ENCODE measurements at places on chromosomes 1 and 21.
A peak's percentile ranks its signal among the peaks of the same experiment; 100 is the strongest.

DNA sequence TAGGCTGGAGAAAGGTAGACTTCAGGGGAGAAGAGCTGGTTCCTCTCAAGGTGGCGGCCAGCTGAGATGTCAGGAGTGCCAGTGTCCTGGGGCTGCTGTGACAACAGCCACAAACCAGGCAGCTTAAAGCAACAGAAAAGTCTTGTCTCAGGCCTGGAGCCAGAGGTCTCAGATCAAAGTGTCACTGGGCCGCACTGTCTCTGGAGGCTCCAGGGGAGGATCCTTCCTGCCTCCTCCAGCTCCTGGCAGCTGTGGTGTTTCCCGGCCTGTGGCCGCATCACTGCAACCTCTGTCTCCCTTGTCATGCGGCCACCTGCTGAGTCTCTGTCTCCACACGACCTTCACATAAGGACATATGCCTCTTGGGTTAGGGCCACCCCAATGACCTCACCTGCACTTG lies 24.4 kb upstream of the TSPEAR start:
- DNase-seq = no peak

- no peak for DNase-seq
Measured at GRCh38 chr1:193070942-193071341, 11.5 kb downstream of the RO60 start.

DNA sequence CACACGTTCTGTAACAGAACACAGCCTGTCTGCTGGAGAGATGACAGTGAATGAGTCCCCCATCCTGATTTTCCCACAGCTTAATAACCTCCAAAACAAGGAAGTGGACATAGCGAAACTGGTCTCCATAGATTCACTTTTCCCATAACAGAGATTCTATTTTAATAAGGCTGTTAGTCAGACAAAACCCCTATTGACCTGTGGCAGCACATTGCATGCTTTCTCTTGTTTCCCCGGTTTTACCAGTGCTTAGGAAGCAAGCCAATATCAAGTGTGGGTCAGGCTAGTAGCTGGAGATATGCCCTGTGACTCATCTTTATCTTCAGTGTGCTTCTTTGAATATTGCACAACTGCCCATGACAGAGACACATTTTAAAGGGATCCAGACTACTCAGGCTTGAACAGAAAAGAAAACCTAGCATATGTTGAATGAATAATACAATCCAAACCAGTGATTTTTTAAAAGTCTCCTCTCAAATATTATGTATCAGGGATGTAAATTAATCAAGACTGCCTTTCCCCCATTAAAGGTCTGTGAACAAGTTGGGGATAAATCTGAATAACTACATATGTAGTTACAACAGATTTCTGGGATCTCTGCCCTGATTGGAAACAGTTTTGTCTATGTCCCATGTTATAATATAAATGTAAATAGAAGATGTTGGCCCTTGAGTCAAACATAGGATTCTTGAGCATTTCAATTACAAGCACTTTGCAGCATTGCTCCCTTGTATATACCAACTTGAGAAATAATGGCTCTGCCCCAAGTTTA lies 11.9 kb upstream of the CLDN8 start:
- DNase-seq = no peak

DNA sequence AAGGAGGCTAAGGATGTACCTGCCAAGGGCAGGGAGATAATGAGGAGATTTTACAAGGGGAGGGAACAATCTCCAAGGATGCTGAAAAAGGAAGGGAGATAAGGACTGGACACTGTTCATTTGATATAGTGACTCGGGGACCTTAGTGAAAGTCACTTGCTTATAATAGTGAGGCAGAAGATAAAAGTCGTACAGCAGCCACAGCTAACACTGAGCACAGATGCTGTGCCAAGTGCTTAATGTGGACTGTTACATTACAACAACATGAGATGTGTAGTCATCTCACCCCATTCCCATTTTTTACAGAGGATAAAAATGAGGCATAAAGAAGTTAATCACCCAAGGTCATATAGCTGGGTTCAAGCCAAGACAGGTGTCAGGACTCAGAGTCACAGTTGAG lies 181.9 kb downstream of the FGGY start:
- no peak for DNase-seq

- no peak for DNase-seq
Measured at GRCh38 chr1:61925591-61926298, 183.5 kb downstream of the PATJ start.

DNA sequence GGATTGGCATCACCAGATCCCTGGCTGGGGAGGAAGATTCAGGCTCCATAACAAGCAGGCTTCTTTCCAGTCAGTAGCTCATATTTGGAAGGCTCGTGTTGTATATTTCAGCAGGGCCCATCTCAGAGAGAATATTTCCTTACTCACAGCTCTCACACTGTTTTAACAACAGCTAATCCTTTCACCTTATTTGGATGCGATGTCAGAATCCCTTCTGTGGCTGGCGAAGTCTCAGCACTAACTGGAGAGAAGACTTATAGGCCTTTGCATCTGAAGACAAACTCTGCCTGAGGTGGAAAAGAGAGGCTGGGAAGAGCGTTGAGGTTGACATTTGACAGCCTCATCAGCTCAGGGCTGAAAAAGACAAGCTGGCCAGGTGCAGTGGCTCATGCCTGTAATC lies 47.2 kb upstream of the CAPZB start:
- no peak for DNase-seq

DNA sequence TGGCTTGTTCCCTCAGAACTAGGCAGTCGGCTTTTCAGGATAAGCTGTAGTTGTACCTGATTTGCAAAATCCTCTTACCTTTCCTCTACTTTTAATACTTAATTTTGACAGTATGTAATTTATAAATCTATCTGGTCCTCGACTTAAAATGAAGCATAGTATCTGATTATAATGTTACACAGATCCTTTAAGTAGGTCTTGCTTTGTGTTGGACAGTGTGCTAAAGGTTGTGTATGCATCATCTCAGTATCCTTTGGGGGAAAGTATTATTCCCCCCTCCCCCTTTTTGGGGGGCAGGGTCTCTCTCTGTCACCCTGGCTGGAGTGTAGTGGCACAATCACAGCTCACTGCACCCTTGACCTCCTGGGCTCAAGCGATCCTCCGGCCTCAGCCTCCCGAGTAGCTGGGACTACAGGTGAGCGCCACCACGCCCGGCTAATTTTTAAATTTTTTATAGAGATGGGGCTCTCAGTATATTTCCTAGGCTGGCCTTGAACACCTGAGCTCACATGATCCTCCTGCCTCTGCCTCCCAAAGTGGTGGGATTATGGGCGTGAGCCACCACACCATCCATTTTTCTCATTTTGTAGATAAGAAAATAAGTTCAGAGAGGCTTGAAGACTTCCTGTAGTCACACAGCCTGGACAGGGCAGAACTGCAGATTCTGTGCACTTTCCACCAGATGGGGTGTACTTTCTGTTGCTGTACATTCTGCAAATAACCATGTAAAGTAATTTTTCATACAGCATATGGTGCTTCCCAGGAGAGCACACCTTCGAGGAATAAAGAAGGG lies 791 bp upstream of the STX6 start:
- DNase-seq = no peak

DNA sequence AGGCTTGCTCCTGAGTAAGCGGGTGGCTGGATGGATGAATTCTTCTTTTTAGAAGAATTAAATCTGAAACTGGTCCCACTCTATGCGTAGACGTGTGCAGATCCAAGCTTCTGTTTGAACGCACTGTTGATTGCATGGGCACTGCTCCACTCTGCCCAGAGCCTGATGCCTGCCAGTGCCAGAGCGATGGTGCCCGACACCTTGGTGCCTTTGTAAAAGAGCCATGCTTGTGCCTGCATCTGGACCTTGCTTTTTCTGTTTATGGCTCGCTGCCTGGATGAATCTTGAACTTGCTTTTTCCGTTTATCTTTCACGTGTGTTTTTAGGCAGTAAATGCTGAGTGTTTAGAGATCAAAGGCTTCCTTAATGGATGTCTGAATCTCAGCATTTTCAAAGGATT lies 15.0 kb upstream of the PWP2 start:
- no peak for DNase-seq

DNA sequence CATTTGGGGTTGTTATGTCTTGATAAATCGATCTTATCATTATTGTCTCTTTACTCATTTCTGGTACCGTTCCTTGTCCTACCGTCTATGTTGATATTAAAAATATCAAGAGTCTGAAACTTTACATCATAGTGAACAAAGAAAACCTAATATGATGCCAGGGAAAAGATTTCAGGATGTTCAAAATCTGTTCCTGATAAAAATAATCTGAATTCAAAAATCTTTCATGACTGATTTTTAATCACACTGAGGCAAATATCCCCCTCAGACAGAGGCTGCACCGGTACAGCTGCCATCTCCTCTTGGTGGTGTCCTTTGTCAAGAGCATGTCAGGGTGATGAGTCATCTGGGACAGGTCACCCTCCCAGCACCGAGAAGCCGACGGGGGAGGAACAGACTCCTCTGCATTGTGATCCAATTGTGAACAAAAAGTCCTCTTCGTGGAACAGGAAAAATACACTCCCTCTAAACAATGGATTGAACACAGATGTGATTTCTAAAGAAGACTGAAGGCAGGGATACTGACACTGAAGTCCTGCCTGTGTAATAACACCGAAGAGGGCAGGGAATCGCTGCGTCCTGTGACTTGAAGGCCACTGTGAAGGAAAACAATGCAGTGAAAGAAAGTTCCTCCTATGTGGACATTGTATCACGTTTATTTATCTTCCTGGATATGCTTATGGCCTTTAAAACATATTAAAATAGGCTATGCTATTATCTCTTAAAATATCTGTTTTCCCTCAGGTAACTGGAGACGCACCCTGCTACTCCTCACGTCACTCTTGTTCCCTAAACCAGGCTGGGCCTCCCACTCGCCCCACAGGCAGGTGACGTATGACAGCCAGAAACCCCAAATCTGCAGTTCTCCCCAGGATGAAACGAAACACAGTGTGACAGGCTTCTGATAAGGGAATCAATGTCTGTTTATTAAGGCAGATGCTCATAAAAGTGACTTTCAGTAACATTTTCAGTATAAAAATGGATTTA lies 4.3 kb upstream of the SPATC1L start:
- no peak for DNase-seq

- DNase-seq = no peak
Measured at GRCh38 chr21:28635541-28635940, 357.1 kb downstream of the LTN1 start.

DNA sequence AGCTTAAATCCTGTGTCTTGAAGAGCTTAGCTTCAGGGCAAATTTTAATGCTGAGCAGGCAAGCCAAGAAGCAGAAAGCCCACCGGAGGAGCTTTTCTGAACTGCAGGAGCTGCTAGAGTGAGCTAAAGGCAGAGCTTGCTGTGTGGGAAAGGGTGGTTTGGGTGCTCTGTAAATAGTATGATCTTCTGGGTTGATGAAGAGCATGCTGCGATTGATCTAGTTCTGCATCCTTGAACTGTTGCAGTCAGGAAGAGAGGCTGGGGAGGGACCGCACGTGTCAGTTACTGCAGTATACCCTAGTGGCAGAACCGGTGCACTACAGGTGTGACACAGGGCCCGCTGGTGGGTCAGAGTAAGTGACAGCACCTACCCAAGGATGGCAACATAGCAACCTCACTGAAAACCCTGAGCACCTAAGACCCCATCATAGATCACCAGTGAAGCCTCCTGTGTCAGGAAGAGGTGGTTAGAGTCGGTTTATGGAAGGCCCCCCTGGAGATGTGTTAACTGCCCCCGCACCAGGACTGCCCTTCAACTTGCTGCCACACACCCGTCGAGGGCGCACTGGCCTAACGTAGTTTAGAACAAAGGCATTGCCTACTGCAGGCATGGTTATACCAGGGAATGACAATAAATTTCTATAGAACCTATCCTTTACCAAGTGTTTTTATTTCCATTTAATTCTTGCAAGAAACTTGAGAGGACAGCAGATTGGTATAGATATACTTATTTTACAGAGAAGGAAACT lies 146.0 kb upstream of the KIAA0040 start:
- DNase-seq = peak; percentile 76

DNA sequence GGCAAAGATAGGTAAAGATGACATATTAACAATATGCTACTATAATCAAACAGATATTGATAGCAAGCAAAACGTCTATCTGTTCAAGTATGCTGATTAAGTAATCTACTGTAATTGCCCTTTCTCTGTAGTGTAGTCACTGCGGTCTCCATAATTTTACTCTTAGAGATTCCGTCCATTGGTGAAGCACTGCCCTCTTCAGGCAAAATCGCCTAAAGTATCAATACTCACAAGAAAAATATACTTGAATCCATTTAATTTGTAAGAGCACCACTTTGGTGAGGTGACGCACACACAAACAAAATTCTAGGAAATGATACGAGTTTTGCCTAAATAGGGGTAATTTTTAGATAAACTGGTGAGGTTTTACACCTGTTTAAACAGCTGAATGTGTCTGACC lies 434.6 kb upstream of the CHRM3 start:
- DNase-seq = no peak

DNA sequence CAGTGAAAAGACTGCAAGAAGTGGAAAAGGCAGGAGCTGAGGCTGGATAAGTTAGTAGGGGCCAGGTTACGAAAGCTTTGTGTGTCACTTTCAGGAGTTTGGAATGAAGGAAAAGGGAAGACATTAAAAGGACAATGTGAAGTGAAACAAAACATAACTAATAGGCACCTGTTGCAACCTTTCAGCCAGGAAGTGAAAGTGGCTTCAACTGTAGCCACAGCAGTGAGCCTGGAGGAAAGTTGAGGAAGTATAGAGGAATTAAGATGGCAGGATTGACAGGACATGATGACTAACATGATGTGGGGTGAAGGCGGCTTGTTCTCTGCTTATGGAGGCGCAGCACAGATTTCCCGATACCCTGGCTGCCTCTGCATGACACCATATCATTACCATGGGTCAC lies 68.9 kb downstream of the C4BPA start:
- no peak for DNase-seq

DNA sequence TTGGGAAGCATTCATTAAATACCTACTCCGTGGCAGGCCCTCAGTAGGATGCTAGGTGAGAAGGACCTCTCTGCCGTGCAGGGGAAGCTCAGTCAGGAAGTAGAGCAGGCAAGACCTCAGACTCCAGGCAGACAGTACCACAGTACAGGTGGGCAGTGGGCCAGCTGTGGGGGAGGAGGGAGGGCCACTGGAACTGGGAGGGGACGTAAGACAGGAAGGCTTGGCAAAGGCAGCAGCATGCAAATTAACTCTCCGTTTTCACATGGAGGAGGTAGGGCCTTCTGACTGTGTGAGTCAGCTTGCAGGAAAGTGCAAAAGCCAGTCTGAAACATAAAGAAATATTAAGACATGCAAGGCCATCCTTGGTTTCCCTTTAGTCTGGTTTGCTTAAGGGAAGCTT lies 157.7 kb downstream of the TRIM33 start:
- no peak for DNase-seq

All from activated naive CD4-positive, alpha-beta T cell treated with anti-CD3 and anti-CD28 coated beads, Interleukin-2, amount 10 ng/mL, durations not matched to agents 7 days and 5 days (primary cell).